ENCODE measurements at places on chromosomes 3 and 15.
A peak's percentile ranks its signal among the peaks of the same experiment; 100 is the strongest.

GRCh38 chr3:182682263-182683241, 110.8 kb upstream of the ATP11B start:
- peak; percentile 78 for DNase-seq

DNA sequence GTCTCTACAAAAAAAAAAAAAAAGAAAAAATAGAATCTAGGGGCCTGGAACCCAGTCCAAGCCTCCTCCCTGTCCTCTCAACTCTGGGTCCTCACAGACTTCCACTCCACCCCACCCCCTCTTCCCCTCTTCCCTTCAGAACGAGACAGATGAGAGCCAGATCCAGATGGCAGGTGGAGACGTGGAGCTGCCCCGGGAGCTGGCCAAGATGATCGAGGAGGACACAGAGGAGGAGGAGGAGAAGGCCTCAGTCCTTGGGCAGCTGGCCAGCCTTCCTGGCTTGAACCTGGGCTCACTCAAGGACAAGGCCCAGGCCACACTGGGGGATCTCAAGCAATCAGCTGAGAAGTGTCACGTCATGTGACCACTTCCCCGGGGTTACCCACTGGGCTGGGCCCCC, 3.6 kb downstream of the CPLX3 start:
- DNase-seq, result no peak

- no peak for DNase-seq
These were observed 12.1 kb downstream of the TMPRSS7 start for GRCh38 chr3:112046599-112046998.

DNA sequence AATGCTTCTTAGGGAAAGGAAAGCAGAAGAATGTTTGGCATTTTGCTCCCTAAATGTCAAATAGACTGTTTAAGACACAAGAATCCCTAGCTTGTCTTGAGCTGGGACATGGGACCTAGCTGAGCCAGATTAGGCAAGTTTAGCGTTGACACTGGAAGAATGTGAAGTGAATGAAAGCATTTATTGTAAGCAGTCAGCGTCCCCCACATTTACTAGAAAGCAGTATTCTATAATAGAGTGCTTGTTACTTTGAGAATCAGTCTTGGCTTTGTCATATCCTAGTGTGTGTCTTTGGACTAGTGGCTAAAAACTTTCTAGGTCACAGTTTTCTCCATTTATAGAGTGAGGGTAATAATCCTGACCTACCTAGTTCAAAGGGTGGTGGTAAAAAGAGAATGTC, 161.6 kb downstream of the ADAMTSL3 start:
- DNase-seq, result no peak

- no peak for DNase-seq
These were observed 55.5 kb downstream of the BSN start for GRCh38 chr3:49609815-49610214.

DNA sequence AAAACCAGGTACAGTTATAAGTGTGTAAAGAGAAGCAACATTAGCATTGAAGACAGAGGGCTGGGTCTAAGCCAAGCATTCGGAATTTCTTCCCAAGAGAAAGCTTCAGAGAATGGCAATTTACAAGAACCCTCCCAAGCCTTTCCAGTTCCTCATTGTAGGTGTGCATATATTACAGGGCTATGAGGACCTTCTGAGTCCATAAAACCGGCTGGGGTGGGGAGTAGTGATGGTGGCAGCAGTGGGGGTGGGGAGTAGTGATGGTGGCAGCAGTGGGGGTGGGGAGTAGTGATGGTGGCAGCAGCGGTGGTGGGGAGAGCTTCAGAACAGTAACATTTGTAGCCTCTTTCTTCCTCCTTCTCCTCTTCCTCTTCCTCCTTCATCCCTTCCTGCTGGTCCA, 368.7 kb upstream of the UMPS start:
- no peak for DNase-seq

DNA sequence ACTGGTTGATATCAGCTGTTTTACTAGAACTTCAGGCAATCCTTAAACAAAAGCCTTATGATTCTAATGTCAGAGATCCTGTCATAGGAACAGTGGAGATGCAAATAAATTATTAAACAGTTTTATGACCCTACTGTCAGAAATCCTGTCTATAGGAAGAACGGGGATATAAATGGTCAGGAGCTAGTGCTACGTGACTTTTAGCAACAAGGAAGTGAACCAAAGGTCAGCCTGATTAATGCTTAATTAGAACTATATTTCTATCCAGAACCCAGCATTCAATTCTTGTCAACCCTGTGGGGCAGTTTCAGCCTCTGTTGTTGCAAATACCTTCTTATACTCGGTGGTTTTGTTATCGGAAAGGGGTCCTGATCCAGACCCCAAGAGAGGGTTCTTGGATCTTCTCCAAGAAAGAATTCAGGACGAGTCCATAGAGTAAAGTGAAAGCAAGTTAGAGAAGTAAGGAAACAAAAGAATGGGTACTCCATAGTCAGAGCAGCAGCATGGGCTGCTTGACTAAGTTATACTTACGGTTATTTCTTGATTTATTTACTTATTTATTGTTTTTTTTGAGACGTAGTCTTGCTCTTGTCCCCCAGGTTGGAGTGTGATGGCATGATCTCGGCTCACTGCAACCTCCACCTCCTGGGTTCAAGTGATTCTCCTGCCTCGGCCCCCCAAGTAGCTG, 59.9 kb upstream of the RNU6-1 start:
- DNase-seq, result no peak

DNA sequence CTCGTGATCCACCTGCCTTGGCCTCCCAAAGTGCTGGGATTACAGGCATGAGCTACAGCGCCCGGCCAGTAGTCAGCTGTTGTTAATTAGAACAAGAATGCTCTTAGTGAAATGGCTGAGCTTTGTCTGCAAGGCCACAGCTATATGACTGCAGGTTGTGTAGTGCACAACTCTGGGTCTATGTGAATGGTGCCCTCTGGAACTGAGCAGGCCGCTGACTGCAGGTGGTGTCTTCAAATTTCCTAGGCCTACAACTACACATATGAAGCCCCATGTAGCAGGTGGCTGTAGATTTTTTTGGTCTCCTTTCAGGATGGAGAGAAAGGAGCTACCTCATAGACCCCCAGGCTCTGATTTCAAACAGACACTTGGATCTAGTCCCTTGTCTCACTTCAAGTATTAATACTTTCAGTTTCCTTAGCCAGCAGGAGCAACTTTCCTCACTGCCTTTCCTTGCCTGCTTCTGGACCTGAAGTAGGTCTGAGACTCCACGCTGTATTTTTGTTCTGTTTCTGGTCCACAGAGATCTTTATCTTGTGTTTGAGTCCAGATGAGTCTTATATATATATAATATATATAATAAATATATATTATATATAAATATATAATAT, 86.9 kb downstream of the C3orf80 start:
- no peak for DNase-seq

DNA sequence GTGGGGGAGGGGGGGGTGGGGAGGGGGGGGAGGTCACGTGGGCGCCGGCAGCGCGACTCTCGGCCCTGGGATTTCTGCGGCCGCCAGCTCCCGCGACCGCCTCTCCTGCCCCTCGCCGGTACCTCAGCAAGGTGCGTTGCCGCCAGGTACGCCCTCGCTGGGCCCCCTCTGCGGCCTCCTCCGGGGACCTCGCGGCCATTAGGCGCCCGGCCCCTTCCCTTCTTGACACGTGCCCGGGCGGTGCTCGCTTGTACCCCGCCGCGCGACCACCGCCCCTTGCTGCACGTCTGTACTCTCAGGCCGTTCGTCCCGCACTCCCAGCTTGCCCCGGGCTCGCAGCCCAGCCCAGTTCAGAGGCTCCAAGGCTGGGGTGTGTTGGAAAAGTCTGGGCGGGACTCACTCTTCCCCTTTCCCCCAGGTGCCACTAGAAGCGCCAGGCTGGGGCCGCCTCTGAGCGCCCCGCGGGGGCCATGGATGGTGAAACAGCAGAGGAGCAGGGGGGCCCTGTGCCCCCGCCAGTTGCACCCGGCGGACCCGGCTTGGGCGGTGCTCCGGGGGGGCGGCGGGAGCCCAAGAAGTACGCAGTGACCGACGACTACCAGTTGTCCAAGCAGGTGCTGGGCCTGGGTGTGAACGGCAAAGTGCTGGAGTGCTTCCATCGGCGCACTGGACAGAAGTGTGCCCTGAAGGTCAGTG, at the start of gene MAPKAPK3:
Gene MAPKAPK3 (plus strand): TSS at position 56 of the 696 bp plus-strand sequence. CDS start 415 bp downstream, at position 471.
- peak; percentile 47 for DNase-seq

GRCh38 chr15:40058476-40059140, 19.6 kb upstream of the SRP14 start:
- no peak for DNase-seq

GRCh38 chr3:102059145-102059943, 210.0 kb downstream of the NFKBIZ start:
- no peak for DNase-seq

DNA sequence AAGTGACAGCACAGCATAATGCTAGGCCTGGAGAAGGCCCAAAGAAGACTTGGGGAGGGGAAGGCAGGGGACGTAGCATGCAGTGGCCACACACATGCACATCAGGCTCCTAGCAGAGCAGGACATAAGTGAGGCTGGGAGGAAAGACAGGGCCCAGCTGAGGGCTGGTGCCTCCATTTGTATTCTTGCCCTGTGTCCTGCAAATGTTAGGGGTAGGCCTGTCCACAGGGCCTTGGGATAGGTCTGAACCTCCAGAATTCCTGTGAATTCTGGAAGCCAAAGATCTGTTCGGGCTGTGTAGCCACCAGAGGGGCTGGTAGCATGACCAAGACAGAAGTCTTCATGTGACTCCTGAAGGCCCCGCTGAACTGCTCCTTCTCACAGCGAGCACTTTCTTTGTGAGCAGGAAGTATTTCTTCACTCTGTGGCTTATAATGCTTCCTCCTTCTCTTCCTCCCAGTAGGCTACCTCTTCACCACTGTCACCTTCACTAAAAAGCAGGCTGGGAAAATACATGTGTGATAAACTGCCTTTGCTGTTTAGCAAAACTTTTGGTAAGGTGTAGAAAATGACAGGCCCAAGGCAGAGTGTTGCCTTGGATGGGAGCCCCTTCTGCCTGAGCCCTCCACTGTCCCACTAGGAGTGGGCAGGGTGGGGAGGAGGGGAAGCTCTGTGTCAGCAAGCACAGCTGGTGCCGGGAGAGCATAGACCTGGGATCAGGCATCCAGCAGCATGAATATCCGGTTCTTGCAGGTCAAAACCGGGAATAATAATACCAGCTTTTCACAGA, 8.4 kb downstream of the CERS3 start:
- no peak for DNase-seq

GRCh38 chr15:82314769-82315518, 34.3 kb downstream of the GOLGA6L10 start:
- DNase-seq, result no peak

DNA sequence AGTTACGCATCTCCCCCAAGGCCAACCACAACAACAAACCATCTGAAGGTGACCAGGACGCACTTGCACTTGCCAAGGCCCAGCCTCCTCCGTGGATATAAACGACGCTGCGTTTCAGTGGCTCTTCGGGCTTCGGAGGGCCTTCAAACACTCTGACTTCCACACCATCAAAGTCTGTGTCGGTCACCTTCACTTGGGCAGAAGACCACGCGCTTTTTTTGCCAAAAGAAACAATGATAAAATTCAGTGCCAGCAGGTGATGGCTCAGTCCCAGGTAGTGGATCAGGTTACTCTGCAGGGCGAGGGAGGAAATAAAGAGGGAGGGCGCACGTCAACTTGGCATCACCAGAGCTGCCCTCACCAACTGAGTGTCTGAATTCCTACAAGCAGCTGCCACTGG, 63.0 kb downstream of the NCEH1 start:
- DNase-seq, result no peak

DNA sequence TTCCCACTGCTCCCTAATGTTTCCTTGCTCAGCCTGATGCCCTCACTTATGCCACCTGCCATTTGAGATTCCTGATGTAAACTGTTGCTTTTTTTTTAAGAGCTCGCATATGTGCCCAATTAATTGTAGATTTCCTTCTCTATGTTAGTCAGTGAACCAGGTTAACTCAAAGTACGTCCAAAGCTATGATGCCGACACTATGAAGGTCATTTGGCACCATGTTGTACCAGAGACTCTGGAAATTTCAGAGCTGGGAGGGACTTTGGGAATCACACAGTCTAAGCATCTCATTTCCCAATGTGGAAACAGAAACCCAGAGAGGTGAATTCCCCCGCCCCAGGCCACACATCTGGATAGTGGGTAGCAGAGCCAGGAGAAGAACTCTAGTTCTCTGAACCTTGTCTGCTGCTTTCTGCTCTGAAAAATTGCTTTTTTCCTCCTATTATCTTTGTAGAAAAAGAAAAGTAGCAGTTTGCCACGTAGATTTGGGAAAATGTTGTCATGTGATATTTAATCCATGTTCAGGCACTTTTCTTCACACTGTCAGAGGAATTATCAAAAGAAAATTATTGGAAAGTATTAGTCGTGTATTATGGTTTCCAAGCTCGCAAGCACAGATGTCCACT, 38.5 kb upstream of the TNFAIP8L3 start:
- no peak for DNase-seq

DNA sequence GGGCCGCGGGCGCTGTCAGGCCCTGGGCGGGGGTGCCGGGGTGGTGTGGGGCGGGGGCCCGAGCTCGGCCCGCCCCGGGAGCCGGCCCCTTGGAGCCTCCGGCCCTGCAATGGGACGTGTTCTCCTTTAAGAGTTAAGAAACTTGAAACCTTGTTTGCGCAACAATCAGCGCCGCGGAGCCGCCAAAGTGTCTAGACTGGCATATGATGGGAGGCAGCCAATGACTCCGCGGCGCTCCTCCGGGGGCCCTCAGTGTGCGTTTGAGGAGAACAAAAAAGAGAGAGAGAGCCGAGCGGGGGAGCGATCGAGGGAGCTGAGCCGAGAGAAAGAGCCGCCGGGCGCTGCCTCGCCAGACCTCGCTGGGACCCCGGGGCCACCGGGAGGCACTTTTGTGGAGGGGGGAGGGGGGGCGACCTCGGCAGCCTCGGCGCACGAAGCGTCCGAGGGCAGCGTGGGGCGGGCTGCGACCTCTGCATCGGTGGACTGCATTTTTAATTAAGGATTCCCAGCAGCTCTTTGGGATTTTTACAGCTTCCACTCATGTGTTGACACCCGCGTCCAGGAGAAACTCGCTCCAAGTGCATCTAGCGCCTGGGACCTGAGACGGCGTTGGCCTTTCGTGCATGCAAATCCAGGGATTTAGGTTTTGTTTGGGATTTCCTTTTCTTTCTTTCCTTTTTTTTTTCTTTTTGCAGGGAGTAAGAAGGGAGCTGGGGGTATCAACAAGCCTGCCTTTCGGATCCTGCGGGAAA, at the start of gene SMAD6:
Gene SMAD6 (plus strand): TSS at position 202 of the 752 bp plus-strand sequence. CDS start 1,023 bp downstream, outside the sequence.
- DNase-seq, result peak; percentile 77

DNA sequence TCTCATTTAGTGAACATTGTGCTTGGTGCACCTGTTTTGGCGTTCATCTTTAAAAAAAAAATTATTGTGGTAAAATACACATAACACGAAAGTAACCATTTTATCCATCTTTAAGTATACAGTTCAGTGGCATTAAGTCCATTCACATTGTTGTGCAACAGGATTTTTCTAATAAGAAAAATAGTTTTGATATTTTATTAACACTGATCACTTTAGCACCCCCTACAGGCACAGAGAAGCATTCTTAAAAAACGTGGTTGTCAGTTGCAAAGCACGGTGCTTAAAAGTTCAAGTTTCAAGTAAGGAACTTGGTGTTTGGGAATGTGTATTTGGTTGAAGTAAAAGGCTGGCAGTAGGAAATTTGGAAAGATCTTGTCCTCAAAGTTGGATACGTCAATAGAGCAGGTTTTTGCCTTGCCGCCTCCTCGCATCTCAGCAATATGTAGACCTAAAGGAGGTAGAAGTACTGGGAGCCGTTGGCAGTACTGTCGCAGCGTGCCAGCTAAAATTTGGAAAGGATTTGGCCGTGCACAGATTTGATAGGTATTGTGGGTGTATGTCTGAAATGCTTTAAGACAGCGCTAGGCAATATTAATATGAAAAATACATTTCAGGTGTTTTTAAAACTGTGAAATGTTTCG, 110.4 kb downstream of the LRRC28 start:
- no peak for DNase-seq

Data from stimulated activated naive CD8-positive, alpha-beta T cell treated with anti-CD3 and anti-CD28 coated beads, Interleukin-15, Interleukin-2, amounts not matched to agents 100 U/mL and 50 U/mL, for 24 hours (primary cell).